ENCODE measurements at places on chromosomes 5 and 9.

DNA sequence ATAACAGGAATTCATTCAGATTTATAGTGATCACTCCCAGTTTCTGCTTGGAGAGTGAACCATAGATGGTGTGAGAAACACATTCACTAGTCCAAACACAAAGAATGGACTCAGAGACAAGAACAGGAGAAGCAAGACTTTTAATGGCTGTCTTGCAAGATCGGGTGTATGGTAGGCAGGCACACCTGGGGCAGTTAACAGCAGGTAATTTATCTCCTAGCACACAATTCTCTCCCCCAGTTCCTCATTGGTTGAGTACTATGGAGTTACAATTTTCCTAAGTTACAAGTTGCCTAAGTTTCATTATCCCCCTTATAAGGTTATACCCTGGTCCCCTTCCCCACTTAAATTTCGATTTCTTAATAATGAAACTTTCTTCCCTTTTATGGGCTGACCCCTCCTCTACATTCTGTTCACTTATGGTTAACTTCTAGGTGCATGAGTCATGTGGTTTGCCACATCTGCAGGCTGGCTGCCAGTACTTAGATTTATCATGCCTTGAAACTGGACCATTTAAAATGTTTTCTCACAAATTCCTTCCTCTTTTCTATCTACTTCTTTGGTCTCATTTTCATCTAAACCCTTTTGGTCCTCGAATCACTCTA is 623.3 kb downstream of the HINT1 start:
- no peak for DNase-seq

DNA sequence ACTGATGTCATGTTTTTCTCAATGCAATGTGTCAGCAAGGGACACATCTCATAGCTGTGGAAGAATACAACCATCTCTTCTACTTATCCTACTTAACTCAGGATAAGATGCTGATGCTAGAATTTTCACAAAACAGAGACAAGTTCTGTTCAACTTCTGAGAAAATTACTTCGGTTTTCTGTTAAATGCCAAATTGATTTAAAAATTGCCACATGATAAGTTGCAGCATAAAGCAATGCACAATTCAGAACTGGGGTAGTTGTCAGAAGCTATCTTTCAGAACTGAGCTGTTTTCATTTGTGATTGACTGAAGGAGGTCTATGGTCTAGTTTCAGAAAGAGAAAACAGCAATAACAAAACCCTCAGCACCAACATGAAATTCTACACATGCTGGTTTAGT is 954.8 kb upstream of the C9orf72 start:
- no peak for DNase-seq

DNA sequence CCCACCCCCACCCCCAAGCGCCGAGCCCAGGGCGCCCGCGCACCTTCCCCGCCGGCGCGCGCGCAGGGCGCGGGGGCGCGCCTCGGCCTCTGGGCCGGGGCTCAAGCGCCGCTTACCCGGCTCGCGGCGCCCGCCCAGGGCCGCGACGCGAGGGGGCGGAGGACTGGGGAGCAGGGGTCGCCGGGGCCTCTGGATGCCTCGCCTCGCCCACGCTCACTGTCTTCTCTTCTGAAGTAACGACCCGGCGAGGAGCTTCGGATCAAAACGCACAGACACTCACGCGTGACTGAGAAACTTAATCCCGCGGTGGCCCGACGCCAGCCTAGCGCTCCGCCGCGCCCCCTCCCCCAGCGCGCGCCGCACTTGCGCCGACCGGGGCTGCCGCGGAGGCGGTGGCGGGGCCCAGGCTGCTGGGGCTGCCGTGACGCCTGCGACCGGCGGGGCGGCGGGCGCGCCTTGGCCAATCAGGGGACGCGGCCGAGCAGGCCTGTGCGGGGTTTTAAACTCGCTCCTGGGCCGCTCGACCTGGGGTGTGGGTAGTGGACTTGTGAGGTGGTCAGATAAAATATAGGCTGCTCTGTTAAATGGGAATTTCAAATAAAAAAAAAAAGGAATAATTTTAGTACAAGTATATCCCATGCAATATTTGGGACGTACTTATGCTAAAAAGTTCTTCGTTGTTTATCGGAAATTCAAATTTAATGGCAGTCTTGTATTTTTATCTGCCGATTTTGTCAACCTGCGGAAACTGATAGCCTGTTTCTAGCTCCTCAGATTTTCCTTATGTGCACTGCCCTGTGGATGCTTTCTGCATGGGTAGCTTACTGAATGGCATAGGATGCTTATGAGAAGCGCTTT is at the start of gene MPDZ:
Gene MPDZ (minus strand): TSS at position 409 of the 858 bp plus-strand sequence. CDS start 29,377 bp downstream, outside the sequence.
- DNase-seq = no peak

- DNase-seq = no peak
Measured at GRCh38 chr9:125635888-125636287, 71.1 kb downstream of the MAPKAP1 start.

GRCh38 chr5:4058899-4059298 is 463.3 kb downstream of the IRX1 start:
- no peak for DNase-seq

DNA sequence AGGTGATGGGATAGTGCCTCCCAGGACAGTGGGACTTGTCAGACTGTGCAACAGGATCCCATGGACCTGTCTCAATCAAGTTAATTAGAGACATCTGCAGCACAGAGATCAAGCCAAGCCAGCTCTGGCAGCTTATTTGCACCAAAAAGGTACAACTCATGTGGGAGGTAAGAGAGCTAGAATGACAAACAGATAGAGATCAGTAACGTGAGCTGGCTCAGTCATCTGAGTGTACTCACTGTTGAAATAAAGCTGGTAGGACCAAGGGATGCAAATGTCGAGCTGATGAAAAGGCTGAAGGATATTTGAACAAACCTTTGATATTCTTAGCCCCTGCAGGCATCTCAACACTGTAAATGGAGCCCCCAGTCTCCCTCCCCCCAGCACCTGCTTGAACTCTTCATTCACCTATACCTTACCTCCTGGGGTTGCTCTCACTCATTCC is 198.1 kb downstream of the EFNA5 start:
- no peak for DNase-seq

GRCh38 chr5:88944751-88945531 is 62.0 kb upstream of the MEF2C start:
- no peak for DNase-seq

DNA sequence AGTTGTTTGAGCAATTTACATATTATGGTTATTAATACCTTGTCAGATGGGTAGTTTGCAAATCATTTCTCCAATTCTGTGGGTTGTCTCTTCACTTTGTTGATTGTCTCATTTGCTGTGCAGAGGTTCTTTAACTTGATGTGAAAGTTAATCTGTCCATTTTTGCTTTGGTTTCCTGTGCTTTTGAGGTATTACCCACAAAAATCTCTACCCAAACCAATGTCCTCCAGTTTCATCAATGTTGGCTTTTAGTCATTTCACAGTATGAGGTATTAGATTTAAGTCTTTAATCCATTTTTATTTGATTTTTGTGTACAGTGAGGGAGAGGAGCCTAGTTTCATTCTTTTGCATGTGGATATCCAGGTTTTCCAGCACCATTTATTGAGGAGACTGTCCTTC is 82.4 kb downstream of the MRPS30 start:
- DNase-seq = no peak

DNA sequence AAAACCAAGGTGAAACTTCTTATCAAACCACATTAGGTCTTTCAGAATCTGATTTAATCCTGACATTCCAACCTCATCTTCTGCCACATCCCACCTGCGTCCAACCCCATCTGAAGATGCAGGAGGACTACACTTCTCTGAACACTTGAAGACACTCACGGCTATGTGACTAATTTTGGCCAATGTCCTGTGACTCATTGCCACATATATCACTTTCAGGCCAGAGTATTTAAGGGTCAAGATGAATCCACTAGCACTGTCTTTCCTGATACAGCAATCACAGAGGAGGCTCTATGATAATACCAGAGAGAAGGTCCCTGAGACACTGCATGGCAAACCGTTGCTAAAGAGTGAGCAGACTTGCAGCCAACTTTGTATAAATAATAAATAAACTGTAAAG is 323.4 kb downstream of the NR2F1-AS1 start:
- no peak for DNase-seq

DNA sequence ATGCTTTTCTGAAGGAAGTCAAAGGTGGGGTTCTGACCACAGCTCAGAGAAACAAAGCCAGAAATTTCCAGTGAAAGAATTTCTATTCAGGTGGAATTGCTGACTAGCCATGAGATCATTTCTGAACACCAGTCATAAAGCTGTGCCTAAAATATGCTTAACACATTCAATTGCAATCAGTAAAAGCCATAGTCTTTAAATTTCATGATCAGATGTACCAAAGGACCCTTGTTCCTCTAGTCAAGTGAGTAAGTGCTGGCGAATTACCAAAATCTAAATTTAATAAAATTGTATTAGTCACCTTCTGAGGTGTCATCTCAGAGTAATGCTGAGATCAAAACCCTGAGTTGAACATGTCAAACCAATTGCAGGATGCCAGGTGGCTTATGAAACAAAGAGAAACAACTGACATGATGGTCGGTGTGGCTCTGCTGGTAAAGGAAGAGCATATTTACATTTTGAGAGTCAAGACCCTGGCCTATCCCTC is 334.2 kb upstream of the CCNH start:
- no peak for DNase-seq

DNA sequence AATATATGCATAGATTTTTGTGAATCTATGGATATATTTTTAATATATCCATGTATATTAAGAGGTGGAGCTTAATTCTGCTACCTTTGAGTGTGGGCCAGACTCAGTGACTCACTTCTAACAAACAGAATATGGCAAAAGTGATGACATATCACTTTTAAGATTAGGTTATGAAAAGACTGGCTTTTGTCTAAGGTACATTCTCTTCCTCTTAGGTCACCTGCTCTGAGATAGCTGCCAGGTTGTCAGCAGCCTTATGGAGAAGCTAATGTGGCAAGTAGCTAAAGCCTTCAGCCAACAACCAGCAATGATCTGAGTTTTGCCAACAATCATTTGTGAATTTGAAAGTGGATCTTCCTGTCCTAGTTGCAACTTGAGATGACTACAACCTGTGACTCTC is 83.8 kb downstream of the ANKRD31 start:
- no peak for DNase-seq

Measured in stimulated activated CD4-positive, alpha-beta T cell treated with anti-CD3 and anti-CD28 coated beads, Interleukin-4, amount 100 ng/mL, for 4 hours (primary cell).